ENCODE measurements at places on chromosomes 5 and 9. TPM values are rescaled to one million over a fixed set of nuclear protein-coding genes. Genes with fewer than 3 reads are reported as not detected.

GRCh38 chr9:136532799-136533774 is 12.8 kb downstream of the NOTCH1 start:
- no peak for DNase-seq

- DNase-seq: peak; percentile 85
Observed at GRCh38 chr9:94139672-94140417, 55.6 kb downstream of the PTPDC1 start.

DNA sequence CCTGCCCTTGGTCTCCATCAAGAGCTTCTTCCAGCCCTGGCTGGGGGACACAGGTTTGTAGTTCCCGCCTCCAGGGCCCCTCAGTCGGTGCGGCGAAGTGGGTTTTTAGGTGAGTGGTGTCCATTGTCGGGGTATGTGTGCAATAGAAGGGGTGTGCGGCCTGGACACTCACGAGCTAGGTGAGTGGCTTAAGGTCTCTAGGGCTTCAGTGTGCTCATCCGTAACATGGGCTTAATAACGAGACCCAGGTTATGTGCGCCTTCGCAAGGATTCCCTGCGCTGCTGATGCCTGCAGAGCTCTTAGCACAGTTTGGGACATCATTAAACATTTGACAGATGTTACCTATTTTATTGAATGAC is 656 bp downstream of the CEP78 start:
- DNase-seq: no peak

- DNase-seq: no peak
Observed at GRCh38 chr5:79806741-79807140, 117.1 kb downstream of the CMYA5 start.

GRCh38 chr5:31007672-31008071 is 185.8 kb upstream of the CDH6 start:
- no peak for DNase-seq

- peak; percentile 19 for DNase-seq
Observed at GRCh38 chr5:134175921-134176510, 734 bp downstream of the SKP1 start.

- DNase-seq: no peak
Observed at GRCh38 chr5:5025774-5026408, 114.2 kb upstream of the ADAMTS16 start.

DNA sequence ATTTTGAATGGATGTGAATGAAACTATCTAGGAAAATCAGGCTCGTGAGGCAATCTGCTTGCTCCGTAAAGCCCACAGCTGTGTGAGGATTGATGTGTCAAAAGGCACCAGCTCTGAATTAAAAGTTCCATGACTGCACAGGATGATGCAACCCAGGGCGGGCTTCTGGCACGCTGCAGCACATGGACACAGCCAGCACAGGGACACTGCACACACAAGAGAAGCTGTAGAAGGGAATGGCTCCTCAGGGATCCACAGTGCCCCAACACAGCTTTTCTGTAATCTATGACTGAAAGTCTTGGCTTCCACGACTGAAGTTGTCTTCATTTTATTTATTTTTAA is 151.0 kb downstream of the GCNT1 start:
- DNase-seq: peak; percentile 78

DNA sequence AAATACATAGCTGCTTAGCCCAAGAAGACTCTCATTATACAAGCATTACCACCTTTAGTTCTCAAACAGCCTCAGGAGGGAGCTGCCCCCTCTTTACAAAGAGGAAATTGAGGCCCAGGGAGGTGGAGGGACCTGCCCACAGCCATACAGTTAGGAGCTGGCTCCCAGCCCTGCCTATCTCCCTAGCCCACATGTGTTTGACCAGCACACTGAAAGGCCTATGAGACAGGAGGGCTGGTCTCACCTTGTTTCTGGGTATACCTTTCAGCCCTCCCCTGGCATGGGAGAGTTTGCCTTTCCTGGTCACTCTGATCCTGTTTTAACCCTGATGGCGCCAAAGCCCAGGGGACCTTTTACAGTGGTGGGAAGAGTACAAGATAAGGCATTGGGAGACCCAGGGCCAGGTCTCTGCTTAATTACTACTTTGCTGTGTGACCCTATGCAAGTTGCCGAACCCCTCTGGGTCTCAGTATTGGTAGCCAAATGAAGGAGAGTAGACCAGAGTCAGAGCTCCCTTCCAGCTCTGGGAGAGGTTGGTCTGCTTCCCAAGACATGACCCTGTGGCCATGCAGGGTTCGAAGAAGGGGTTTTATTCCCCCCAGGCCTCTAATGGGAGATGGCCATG is 60.9 kb upstream of the RPL26L1 start:
- no peak for DNase-seq

GRCh38 chr5:21244982-21245381 is 1257.0 kb upstream of the CDH18 start:
- no peak for DNase-seq

DNA sequence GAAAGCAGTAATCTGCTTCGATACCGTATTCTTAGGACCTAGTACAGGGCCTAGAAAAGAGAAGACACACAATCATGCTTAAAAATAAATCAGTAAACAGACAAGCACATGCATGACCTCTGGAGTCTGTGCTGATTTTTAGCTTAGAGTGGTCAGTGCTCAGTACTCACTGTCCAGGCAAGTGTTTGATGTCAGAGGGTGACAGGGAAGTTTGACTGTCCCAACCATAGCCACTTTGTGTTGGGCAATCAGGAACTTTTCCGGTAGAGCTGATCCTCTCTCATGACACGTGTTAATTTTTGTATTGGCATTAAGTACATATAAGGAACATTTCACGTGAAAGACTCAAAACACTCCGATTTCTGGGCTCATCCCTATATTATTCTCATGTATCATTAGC is 464.7 kb upstream of the KLF4 start:
- DNase-seq: no peak

DNA sequence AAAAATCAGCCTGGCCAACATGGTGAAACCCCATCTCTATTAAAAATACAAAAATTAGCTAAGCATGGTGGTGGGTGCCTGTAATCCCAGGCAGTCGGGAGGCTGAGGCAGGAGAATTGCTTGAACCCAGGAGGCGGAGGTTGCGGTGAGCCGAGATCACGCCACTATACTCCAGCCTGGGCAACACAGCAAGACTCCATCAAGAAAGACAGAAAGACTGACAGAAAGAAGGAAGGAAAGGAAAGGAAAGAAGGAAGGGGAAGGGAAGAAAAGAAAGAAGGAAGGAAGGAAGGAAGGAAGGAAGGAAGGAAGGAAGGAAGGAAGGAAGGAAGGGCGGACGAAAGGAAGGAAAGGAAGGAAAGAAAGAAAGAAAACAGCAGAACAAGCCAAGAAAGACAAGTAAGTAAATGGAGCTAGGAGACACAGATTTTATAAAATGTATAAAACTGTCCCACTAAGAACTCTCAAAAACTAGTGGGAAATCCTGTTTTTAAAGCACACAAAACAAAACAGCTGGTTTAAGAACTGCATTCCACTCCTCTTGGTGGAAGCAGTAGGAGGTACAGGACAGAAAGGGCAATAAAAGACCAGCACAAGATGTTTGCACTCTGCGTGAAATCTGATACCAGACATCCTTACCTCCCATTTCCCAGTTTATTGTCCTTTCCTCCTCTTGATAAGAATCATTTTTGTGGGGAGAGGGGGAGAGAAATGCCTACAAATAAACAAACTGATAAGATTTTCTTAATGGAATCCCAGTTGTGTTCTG is 46.7 kb downstream of the MYO10 start:
- DNase-seq: no peak

DNA sequence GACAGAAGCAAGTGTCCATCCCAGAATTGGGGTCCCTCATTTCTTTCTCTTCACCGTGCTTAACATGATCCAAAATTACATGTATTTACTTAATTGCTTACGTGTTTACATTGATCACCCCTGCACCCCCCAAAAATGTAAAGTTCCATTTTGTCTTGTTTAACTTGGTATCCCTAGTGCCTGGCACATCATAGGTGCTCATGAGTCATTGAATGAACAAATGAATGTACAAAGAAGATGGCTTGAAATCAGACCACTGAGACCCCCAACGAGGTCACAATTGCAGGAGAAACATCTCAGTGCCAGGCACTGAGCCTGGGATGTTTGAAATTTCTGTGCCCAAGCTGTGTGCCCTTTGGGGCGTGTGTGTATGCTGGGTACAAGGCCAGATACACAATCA is 45.2 kb upstream of the NDFIP1 start:
- DNase-seq: no peak

DNA sequence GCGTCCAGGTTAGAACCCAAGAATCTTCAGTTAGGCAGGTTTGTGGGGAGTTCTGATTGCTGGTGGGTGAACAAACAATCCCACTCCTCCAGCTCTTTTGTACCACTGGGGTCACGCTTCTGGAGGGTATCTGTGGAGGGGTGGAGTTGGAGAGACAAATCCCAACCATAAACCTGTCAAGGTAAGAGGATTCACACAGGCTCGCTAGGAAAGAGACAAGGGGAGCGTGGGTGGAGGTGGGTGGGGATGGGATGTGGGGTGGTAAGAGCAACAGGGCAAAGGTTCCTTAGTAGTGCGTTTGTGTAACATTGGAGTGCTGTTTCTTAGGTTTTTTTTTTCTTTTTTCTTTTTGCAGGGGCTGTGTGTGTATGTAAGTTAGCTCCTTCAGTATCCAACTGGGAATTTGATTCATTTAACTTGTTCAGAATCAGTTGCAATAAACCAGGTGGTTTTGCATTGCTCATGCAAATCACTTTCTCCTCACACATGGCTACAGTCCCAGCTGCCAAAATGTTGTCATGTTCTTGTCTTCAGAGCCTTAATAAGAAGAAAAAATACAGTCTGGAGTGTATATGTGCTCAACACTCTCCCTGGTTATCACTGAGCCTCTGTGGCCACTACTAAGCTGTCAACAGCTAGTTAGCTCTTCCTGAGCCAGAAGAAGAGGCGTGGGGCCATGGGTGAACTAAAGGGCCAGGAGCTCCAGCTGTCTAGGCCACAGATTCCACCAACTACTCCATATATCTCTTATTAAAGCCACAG is 164.0 kb upstream of the RAD23B start:
- no peak for DNase-seq

GRCh38 chr5:76021936-76022584 is 61.1 kb upstream of the SV2C start:
- no peak for DNase-seq

DNA sequence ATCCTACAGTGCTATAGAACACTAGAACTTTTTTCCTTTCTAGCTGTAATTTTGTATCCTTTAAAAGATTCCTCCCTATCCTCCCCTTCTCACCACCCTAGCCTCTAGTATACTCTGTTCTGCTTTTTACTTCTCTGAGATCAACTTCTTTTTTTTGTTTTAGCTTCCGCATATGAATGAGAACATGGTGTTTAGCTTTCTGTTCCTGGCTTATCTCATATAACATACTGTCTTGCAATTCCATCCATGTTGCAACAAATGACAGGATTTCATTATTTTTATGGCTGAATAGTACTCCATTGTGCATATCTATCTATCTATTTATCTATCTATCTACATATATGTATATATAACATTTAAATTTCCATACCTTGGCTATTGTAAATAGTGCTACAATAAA is 126.0 kb upstream of the MAN2A1 start:
- DNase-seq: no peak

DNA sequence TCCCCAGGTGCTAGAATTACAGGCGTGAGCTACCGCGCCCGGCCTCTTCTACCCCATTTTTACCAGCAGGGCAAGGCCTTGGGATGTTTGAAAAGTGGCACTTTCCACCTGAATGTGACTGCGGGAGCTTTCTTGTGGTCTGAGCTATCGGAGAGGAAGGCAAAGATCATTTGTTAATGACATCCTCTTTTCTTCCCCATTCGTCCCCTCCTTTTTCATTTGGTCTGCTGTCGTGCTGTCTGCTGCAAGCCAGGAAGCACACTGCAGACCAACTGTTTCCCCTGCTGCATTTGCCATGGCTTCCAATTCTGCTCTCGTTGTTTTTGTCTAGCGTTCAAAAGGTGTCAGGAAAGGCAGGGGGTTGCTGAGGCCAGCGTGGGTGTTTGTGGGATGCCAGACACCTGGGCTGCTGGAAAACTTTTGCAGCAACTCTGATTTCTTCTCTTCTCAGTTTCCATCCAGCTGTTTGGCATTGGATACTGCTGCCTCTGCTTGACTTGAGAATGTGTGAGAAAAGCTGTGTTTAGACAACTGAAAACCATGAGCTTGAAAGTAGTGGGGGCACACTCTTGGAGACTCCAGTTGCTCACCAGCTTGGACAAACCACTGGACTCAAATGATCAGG is 196.4 kb upstream of the MSX2 start:
- no peak for DNase-seq

DNA sequence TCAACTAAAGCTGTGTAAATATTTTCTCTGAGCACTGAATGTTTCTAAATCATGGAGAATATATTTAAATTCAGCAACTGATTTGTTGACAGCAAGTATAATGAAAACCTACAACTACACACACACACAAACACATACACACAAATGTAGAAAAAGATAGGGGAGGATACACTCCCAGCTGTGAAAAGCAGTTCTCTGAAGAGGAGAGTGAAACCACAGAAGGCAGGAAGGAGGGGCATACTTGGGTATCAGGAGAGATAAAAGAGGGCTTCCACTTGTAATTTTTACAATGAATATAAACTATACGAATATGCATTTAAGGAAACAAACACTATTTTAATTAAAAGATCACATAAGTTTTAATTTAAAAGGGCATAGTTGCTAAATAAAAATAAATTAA is 227.8 kb upstream of the SLC24A2 start:
- DNase-seq: no peak

GRCh38 chr5:14727928-14728458 is 63.5 kb downstream of the OTULIN start:
- no peak for DNase-seq

- DNase-seq: peak; percentile 58
Observed at GRCh38 chr9:1051584-1052275, 1.6 kb downstream of the DMRT2 start.

DNA sequence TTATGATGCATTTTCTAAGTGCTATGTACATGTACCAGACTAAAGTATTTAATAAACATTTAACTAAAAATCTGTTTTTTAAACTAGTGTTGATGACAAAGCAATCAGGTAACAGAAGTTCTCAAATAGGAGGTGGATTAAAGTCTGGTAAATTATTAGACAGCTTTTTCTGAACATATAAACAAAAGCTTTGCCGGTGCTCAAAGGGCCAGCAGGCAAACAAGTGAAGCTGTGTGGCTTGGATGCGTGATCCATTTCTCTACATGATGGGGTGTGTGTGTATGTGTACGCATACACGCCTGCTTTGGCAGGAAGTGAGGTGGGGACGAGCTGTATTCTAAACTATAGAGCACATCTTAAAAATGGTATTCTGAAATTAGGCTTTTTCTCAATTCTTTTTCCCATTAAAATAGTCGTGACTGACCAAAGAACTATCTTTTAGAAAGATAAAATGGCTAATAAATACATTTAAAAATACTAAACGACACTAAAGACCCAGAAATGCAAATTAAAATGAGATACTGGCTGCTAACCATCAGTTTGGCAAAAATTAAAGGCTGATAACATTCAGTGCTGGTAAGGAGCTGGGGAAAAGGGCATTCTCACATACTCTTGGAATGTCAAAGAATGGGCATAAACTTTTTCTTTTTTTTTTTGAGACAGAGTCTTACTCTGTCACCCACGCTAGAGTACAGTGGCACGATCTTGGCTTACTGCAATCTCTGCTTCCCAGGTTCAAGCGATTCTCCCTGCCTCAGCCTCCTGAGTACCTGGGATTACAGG is 174.0 kb downstream of the MAPKAP1 start:
- DNase-seq: no peak

Gene LVRN
- 4.1 TPM for polyA plus RNA-seq

Gene CENPH
- 9.6 TPM for polyA plus RNA-seq

Gene FOXD4L3
- not detected for polyA plus RNA-seq

Gene ERMP1
- 7.7 TPM for polyA plus RNA-seq

Gene MBLAC2
- 5.4 TPM for polyA plus RNA-seq

Gene SLC36A3
- polyA plus RNA-seq: not detected

Gene TNFSF15
- polyA plus RNA-seq: 0.30 TPM

Gene C7
- polyA plus RNA-seq: 4.0 TPM

Gene TAS2R1
- polyA plus RNA-seq: not detected

Gene CARD19
- polyA plus RNA-seq: 39.7 TPM

Gene ACTBL2
- polyA plus RNA-seq: not detected

Gene PHPT1
- polyA plus RNA-seq: 109 TPM

All from hindlimb muscle (tissue), 1 donor.